SJSA1 (cell line): ENCODE measurements at places on chromosomes 1 and 21. TPM values are rescaled to one million over a fixed set of nuclear protein-coding genes. Genes with fewer than 3 reads are reported as not detected.
A peak's percentile ranks its signal among the peaks of the same experiment; 100 is the strongest.

GRCh38 chr1:36944883-36945282, 89.4 kb downstream of the GRIK3 start:
- DNase-seq = no peak

Gene NTNG1
- total RNA-seq = not detected in 2 replicates

DNA sequence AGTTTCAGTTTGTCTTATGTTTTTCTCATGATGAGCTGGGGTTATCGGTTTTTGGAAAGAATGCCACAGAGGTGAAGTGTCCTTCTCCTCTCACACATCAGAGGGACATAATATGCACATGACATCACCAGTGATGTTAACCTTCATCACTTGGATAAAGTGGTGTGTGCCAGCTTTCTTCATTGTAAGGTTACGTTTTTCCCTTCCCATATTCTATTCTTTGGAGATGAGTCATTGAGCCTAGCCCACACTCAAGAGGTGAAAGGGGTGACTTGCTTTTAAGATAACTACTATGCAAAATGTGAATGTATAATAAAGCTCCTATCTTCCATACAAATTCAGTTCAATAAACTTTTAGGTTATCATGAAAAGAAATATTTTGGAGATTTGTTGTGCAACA, 36.7 kb upstream of the MAGI3 start:
- DNase-seq = peak; percentile 19

- no peak for DNase-seq
Observed at GRCh38 chr1:166972193-166972592, 3.1 kb downstream of the ILDR2 start.

GRCh38 chr1:58402444-58402843, 144.1 kb downstream of the OMA1 start:
- DNase-seq = no peak

Gene SLC5A9
- not detected in 2 replicates for total RNA-seq

Gene RXFP4
- total RNA-seq = not detected in 2 replicates

DNA sequence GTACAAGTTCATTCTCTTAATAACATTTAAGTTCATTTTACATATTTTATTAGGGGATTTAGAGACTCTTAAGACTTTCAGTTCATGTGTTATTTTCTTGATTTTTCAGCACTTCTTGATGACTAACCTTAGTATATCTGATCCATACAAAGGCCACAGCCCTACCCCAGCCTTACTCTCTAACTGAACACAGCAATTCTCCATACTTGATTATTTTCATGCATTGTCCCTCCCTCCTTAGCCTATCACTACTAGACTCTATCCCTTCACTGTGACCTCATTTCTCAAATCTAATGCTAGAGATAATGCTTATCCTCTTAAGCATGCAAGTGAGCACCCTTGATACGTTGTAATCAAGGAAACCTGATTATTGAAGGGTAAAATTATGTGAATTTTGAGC, 15.2 kb downstream of the PRKAA2 start:
- DNase-seq = no peak

- DNase-seq = no peak
Observed at GRCh38 chr1:231189683-231190270, 27.9 kb downstream of the TRIM67 start.

- no peak for DNase-seq
Observed at GRCh38 chr21:42541174-42541573, 27.5 kb downstream of the SLC37A1 start.

DNA sequence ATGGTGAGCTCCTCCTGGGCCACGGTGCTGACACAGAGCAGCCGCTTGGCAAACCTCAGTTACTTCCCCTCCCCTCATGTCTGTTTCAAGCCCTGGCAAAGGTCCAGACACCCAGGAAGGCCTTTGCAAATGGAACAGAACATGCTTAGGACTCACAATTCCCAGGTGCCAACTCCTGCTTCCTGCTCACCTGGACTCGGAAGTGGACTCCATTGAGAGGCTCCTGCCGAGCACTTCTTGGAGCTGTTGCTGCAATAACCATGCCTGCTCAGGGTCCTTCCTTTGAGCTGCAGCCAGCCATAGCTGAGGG, 10.7 kb downstream of the DCST2 start:
- no peak for DNase-seq

- no peak for DNase-seq
Observed at GRCh38 chr1:206087091-206087490, 30.1 kb downstream of the AVPR1B start.

DNA sequence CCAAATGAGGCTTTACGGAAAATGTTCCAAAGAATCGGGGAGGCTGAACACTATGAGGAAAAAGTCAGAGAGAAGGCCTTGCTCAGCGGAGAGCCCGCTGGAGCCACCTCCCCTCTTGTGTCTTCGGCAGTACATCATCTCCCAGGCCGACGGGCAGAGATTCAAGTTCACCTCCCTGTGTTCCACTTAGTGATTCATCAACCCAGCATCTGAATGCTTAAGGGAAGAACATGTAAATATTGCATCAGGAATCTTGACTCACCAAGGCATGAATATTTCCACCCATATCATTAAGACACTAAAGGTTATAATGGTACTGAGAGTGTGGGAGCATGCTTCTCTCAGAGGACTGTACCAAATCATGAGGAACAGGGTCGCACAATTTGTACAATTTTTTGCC, 172.5 kb downstream of the ST6GALNAC5 start:
- DNase-seq = peak; percentile 84

DNA sequence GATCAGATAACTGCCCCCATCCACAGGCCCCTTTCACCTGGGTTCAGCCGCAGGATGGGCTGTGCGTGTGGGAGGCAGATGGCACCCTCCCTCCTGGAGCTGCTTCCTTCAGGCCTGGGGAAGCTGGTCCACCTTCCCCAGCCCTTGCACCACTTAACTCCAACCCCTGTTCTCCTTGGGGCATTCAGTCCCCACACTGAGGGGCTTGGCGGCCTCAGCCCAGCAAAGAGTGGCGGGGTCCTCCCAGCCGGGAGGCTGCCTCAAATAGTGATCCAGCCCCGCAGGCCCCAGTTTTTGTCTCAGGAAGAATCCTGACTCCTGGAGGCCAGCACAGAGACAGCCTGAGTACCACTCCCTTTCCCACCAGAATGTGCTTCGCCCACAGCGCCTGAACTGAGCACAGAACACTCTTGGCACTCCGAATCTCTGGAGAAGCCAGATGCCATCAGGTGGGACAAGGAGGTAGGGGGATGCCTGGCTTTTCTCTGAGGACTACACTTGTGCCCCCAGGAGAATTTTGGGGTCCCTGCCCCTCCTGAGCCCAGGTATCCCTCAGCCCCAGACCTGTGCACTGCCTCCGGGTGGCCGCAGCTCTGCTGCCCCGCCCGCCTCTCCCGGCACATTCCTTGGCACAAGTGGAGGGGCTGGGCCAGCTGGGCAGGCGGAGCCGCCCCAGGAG, 936 bp downstream of the PAQR6 start:
- DNase-seq = no peak
